ENCODE measurements at places on chromosomes 16 and 17. TPM values are rescaled to one million over a fixed set of nuclear protein-coding genes. Genes with fewer than 3 reads are reported as not detected.

- no peak for DNase-seq
These were observed 31.2 kb downstream of the MGRN1 start for GRCh38 chr16:4655801-4656200.

DNA sequence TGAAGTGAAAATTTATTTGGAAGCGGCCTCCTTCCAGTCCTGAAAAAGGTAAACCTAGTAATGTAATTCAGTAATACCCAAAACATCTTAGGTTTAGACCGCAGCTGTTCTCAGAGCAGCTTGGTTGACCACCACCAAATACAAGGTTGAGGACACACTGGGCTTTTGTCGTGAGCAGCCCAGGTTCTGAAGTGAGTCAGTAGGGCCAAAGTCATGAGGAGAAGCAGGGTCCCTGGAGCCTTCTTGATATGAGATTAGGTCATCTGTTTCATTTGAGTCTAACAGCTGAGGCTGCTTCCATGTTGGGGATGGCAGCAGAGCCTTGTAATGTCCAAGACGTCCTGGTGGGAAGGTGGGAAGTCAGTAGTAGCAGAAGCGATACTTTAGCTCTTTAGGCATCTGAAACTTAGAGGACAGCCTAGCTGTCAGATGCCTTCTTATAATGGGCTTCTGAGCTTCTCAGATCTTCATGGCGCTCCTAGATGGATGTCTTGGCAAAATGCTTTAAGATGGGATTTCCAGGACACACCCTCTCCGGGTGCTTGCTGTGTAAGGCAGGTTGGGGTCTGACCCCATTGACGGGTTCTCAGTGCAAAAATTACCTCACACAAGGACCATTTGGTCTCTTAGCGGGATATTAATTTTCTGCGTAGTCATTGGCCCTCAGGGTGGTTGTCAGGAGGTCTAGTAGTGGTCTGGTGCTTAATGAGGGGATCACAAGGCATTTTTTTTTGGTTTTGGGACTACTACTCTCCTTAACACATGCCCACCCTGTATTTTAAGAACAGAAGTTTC is 2.4 kb downstream of the ALKBH5 start:
- no peak for DNase-seq

GRCh38 chr16:75306099-75306762 is 54.8 kb upstream of the BCAR1 start:
- DNase-seq = no peak

DNA sequence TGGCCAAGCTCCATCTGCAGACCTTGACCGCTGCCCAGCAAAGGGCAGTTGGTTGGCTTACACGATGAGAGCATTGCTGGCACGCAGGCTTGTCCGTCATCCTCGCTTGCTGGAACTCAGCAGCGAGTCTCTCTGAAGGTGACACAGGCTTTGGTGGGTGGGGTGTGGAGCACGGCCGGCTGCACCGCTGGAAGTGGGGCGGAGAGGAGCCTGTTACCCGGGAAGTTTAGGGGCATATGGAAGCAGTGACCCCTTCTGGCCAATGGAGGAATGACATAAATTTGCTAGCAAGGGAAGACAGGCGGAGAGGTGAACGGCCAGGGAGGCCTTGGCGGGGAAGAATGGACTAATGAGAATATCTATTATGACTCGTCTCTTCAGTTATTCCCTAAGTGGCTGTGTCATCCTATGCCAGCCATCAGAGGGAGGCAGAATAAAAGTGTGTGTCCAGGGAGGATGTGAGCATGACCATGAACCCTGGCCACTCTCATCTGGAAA is 65.9 kb upstream of the SDK2 start:
- DNase-seq = peak; percentile 60

The TEX19 gene
- 1.8 TPM for total RNA-seq

DNA sequence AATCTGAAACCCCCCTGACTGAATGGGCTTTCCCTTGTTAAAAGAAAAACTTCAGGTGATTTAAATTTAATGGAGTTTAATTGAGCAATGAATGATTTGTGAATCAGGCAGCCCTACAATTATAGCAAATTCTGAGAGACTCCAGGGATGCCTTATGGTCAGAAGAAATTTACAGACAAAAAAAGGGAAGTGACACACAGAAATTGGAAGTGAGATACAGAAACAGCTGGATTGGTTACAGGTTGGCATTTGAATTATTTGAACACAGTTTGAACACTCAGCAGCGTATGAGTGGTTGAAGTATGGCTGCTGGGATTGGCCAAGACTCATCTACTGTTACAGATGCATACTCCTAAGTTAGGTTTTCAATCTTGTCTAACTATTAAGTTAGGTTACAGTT is 19.0 kb upstream of the CPHXL start:
- DNase-seq = no peak

The C16orf92 gene
- not detected for total RNA-seq

The DHRS7C gene
- total RNA-seq = not detected

The PRSS21 gene
- total RNA-seq = 75.1 TPM

DNA sequence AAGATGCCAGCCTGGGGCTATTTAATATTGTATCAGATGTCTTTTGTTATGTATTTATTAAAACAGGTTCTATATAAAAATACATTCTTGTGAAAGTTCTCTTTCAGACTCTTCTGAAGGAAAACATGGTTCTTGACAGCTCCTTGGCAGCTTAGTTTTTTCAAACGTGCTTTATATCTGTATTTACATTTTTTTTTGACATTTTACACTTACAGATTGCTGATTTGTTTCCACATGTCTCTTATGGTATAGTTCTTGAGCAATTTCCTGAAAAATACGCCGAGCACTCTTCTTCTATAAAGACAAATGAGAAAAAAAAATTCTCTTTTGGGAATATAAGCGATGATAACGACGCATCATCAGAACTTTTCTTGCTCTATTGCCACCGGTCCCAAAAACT is 9.5 kb downstream of the IGSF6 start:
- no peak for DNase-seq

GRCh38 chr17:72580321-72581127 is 459.7 kb downstream of the SOX9 start:
- no peak for DNase-seq

DNA sequence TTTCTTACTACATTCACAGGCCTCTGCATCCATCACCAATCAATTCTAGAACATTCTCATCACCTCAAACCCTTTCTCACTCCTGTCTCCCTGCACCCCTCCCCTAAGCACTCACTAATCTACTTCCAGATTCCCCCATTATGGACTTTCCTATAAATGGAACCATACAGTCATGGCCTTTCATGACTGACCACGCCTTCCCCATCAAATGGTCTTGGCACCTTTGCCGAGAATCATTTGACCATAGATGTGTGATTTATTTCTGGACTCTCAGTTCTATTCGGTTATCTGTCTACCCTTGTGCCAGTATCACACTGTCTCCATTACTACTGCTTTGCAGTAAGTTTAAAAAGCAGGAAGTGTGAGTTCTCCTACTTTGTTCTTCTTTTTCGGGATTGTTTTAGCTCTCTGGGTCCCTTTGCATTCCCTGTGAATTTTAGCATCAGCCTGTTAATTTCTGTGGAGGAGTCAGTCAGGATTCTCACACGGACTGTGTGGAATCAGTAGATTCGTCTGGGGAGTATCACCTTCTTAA is 27.5 kb downstream of the GTF3C1 start:
- no peak for DNase-seq

DNA sequence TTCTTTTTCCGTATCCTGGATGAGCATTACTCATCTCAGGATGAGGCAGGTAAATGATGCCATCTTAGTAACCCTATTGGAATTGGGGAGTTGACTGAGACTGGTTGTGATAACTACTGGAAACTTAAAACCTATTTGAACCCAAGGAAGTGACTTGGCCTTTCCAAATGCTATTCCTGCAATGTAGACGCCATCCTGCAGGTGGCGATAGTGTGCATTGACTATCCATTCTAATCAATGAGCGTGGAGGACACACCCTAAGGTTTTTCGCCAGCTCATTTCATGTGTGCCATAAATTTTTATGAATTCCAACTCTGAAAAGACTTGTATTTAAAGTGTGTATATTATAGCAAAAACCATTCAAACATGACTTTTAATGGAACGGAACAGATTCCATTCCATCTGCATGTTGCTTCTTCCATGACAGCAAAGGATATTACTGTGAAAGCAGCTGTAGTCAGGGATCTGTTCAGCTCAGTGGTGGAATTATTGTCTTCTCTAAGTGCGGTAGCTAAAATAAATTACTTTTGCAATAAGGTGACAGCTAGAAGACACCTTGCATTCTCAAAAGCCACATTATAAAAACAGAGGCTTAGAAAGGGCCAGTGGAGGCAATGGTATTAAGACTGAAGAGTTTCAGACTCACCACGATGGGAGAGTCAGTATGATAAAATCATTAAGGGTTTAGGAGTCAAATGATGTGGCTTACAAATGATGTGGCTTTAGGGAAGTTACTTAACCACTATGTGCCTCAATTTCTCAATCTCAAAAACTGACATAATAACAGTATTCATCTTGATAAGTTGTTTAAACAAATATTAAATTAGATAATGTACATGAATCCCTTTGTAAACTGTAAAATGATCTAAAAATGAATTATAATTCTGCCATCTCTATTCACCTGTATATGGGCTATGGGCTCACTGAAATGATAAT is 55.5 kb downstream of the SYT17 start:
- peak; percentile 41 for DNase-seq

The ANKRD40CL gene
- total RNA-seq = not detected

DNA sequence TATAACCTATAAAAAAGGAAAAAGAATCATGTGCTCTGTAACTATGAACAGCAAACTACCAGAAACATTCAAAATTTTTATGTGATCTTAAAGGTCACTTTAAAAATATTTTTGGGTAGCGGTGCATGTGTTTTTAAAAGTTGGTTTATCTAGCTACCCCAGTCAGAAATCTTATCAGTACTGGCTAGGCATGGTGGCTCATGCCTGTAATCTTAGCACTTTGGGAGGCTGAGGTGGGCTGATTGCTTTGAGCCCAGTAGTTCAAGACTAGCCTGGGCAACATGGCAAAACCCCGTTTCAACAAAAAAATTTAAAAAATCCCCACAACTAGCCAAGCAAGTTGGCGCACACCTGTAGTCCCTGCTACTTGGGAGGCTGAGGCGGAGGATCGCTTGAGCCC is 3.7 kb downstream of the CAPNS2 start:
- DNase-seq = no peak

- DNase-seq = no peak
These were observed 78.0 kb downstream of the MGAT5B start for GRCh38 chr17:76946111-76946771.

DNA sequence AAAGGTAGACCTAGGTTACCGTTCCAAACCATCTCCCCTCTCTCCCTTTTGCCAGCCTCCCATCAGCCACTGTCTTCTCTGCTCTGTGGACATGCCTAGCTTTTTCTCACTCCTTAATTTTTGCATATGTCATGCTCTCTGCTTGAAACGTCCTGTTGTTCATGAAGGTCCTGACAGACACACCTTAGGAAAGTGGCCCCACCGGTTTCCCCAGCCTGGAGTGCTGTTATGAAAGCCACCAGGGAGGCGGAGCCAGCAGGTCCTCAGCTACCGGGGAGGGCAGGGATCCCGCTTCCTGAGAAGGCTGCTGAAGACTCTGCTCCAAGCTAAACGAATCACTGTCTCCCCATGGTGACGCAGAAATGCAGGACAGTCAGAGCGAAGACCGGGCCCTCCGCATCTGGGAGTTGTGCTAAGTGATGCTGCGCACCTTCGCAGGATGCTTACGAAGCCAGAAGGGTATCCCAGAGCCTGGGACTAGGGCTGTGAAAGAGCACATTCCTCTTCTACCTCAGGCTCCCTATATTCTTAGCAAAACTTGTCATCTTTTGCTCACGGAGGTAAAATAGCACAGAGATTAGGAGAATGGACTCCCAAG is 2.3 kb upstream of the SLC16A11 start:
- DNase-seq = no peak

DNA sequence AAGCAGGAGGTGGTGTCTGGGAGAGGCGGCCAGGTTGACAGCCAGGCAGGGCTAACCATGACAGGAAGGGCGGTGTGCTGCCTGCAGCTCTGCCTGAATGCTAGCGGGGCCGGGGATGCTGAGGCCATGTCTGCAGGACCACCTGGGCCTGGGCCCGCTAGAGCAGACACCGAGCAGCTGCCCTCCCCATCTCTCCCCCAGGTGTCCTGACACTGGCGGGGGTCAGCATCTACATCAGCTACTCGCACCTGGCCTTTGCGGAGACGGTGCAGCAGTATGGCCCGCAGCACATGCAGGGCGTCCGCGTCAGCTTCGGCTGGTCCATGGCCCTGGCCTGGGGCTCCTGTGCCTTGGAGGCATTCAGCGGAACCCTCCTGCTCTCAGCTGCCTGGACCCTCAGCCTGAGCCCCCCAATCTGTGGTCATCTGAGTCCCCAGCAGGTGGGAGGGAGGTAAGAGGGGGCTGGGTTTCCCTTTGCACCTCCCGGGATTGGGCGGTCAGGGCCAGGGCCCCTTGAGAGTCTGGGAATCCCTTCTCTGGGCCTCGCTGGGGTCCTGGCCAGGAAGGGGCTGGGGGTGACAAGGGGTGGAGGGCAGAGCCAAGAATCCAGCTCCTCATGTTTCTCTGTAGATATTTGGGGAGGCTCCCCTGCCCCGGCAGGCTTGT is 7.5 kb downstream of the TMEM235 start:
- peak; percentile 55 for DNase-seq

GRCh38 chr16:67055712-67056487 is 27.0 kb downstream of the CBFB start:
- DNase-seq = no peak

DNA sequence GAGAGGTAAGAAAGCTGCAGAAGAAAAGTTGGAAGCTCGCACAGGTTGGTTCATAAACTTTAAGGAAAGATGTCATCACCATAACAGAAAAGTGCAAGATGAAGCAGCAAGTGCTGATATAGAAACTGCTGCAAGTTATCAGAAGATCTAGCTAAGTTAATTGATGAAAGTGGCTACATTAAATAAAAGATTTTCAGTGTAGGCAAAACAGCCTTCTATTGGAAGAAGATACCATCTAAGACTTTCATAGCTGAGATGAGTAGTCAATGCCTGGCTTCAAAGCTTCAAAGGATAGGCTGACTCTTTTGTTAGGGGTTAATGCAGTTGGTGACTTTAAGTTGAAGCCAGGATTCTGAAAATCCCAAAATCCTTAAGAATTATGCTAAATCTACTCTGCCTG is 24.0 kb downstream of the CYLD start:
- no peak for DNase-seq

The METTL2A gene
- 33.3 TPM for total RNA-seq
